ENCODE measurements at places on chromosomes 7 and 10.

- DNase-seq = no peak
Observed at GRCh38 chr10:79266084-79266483, 81.2 kb upstream of the PPIF start.

DNA sequence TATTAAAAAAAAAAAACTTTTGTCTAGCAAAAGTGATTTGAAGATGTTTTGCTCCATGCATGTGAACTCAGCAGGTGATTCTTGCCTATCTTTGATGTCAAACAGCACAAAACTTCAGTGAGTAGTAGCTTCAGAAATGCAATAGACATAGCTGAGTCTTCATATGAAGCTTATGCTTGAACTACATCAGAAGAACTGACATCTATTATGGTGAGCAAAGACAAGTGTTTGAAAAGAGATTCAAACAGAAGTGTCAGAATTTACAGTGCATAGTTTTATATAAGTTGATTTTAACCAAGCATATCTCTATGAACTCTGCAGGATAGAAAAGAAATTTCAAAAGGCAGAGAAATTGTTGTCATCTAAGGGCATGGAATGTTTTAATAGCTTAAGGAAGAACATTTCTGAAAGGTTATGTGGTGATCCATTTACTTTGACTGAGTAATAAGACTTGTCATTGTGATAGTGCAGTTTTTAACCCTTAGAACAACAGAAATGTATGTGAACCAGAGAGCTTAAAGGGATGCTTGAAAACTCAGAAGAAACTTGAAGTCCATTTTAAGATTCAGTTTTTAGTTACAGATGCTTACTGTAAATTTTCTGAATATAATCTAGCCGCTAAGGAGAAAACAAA lies 351.4 kb downstream of the MDFIC start:
- no peak for DNase-seq

DNA sequence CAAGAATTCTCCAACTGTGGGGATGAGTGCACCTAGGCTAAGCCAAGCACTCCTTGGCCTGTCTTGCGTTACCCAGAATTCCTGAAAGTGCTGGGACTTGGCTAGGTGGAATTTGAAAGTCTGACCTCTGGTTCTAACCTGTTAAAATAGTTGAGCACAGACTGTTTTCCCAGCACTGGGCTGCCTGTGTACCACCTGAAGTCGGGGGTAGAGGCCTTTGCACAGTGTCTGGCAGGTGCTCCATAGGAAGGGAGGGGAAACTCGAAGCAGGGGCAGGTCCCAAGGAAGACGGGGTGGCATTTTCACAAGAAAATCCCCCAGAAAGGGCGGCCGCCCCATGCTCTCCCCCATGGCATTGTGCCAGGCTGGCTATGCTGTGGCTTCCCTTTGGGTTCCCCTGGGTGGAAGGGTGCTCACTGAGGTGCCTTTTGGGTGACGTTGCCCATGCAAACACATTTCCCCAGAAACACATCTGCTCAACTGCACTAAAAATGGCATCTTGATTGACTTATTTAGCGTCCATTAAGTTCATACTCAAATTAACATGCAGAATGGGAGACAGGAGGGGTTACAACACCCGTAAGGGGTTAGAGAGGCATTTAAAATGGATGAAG lies 62.9 kb downstream of the SYPL1 start:
- DNase-seq = no peak

GRCh38 chr7:30935569-30935877 lies 23.9 kb downstream of the AQP1 start:
- no peak for DNase-seq

- no peak for DNase-seq
Observed at GRCh38 chr10:104612571-104613205, 28.4 kb upstream of the SORCS3 start.

DNA sequence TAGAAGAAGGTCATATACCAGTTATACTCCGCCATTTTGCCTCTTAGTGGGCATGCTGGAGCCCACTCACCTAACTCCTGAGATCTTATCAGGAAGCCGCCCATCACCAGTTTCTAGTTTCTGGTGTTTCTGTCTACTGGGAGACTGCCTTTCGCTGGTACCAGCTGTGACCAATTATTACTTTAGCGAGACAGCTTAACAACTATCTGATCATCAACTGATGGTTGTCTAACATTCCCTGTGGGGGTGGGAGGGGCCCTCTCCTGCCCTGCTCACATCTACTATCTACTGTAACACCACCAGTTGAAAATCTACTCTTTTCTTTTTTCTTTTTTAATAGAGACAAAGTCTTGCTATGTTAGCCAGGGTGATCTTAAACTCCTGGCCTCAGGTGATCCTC lies 46.2 kb upstream of the C10orf67 start:
- no peak for DNase-seq

GRCh38 chr7:158030071-158030470 lies 557.6 kb downstream of the PTPRN2 start:
- no peak for DNase-seq

Data from NCI-H1092 (cell line).